HL-60 (cell line): ENCODE measurements at places on chromosomes 4 and X.
A peak's percentile ranks its signal among the peaks of the same experiment; 100 is the strongest.

- DNase-seq: no peak
These were observed 39.6 kb upstream of the ZNF81 start for GRCh38 chrX:47797084-47797483.

DNA sequence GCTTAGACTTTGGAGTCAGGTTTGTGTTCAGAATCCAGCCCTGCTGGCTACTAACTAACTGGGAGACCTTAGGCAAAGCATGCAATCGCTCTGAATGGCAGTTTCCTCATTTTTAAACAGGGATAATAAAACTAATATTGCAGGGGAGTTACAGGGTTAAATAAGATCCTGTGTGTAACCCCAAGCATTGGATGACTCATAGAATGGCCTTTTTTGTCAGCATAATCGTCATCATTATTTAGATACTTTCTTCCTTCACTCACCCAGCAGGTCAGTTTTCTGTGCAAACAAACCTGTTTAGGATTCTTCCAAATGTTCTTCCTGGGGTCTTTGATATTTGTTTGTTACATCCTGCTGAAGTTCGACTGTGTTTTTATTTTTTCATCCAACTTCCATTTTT is 208.2 kb downstream of the EVC2 start:
- no peak for DNase-seq

DNA sequence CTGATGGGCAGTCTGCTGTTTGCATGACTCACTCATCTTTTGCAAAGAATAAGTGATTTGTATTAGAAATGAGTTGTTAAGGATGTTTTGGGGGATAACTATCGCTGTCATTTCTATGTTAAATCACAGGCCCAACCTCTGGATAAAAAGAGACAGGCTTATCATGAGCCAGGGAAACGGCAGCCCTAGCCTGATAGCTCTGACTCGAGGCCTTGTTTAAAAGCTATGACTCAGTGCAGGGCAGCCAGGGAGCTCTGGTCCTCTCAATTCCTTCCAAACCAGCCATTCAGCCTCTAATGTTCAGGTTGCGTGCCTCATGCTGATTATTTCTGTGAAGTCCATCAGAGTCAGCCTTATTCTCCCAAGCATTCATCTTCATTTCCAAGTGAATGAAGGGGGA is 305.9 kb upstream of the HAND2 start:
- no peak for DNase-seq

DNA sequence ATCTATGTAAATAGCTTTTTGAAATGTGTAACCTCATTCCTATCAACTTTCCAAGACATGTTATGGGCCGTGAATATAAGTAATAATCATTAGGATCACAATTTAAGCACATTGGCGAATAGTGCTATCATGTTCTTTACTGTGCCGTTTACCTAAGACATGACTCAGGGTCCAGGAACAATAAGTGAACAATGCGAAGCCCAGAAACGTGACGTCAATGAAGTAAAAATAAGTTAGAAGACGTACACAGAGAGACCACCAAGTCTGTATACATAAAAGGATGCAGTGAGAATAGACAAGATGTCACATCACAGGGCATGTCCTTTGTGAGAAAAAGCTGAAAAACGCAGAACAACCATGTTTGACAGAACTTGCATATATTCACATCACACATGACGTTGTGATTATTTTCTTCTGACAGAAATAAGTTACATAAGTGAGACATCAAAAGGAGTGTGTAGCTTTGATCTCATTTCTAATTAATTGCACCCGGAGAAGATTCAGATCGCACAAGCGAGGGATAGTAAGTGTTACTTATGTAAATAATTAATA is 49.4 kb upstream of the FAT1 start:
- DNase-seq: no peak

DNA sequence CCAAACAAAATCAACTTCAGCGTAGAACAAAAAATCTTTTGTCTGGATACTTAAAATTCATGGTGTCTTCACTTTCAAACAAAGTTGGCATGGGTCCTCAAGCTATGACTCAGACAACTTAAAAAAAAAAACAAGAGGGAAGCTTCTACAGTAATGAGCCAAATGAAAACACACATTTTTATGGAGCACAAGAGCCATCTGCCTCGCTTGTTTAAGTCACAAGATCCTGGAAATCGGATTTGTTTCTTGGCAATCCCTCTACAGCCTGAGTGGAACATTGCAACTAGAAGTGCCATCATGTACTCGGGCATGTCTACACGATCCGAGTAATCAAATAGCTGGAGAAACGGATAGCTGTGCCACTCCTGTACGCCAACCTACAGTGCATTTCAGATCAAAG is 22.6 kb downstream of the LAMP2 start:
- DNase-seq: no peak

- DNase-seq: peak; percentile 71
These were observed 78.5 kb downstream of the MID1IP1 start for GRCh38 chrX:38879631-38880220.

GRCh38 chrX:15546745-15547144 is 46.1 kb downstream of the BMX start:
- peak; percentile 20 for DNase-seq

DNA sequence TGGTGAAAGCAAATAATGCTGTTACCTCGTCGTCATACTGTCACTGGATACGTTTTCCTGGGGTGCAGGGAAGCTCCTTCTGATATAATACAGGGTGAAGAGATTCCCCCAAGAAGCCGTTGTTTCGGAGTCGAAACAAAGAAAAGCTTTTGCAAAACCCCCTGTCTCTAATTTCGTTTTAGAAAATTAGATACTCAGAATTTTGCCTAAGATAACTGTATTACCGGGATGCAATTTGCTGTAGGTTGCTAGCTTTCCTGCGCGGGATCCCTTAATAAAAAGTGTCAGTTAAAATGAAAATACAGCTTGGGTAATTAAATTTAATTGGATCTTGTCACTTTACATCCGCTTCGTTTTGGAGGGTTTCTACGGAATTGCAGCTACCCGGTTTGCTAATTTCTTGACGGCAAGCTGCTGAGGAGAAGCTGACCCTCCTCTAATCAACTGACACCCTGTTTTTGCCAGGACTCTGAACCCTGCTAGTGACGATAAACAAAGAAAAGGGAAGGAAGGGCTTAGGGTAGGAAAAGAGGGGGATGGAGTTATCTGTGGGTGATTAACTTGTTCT is 174.6 kb downstream of the SHOX start:
- no peak for DNase-seq

- no peak for DNase-seq
These were observed 255.8 kb downstream of the UNC5C start for GRCh38 chr4:95293014-95293413.

DNA sequence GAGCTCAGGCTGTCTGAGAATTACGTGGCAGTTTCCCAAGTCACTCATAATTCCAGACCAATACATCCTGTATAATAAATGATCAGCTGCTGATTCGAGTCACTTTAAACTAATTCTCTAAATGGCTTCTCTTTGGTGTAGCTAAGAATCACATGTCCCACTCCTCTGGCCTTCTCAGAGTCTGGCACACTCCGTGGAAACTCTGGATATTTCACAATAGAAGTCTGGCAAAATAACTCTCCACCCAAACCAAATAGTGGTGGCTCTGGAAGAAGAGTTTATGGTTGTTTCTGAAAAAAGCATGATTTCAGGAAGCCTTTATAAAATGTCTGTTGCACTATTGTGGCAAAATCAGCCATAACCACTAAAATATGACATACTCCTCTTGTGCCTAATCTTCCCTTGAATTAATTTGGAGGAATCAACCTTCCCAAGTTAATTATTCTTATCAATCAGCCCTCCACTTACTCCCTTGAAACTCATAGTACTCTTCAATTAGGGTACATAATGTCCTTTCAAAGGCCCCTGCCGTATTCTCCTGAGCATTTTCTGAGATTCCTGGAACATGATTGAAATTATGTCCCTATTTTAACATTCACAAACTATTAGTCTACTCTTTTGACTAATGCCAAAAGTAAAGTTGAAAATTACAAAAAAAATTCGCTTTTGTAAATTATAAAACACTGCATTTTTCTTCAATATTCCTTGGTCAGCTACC is 991.6 kb downstream of the FAT4 start:
- DNase-seq: no peak

GRCh38 chrX:112834031-112834845 is 6.4 kb downstream of the AMOT start:
- no peak for DNase-seq

DNA sequence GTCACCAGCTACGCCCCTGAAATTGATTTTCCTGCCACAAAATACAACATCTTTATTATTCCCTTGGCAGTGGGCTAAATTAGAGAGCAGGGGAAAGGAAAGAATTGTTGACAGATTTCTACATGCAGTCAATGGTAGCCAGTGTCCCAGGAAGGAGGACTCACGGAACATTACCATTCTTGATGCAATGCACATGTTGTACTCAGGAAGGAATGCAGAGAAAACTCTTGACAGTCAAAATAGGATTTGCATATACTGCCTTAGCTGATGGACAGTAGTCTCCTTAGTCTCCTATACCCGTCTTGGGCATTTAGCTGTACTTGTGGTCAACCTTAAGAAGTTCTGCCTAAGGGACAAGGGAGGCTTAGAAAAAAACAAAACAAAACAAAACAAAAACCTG is 158.0 kb upstream of the GYPA start:
- DNase-seq: no peak

- peak; percentile 70 for DNase-seq
These were observed 222.1 kb downstream of the STIM2 start for GRCh38 chr4:27082776-27083175.

GRCh38 chr4:39036172-39036571 is 4.0 kb upstream of the TMEM156 start:
- no peak for DNase-seq

DNA sequence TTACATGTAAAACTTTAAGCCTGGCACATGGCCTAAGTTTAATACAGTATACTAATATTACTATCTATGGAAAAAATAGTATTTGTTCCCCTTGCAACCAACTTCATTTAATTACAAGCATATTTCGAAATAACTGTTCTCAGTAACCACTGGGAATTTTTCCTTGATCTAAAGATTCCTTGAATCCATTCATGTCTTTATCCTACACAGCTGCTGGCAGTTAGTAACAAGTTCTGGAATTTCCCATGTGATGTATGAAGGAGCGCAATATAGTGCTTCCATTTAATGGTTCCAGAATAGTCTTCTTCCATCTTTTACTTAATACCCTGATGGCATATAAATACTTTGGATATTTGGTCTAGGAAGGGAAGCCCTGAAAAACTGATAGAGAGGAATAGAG is 136.5 kb downstream of the AASDH start:
- no peak for DNase-seq
